Panc1 (cell line): ENCODE measurements at places on chromosomes 4 and X. TPM values are rescaled to one million over a fixed set of nuclear protein-coding genes. Genes with fewer than 3 reads are reported as not detected.

GRCh38 chr4:150567070-150567469 lies 14.9 kb upstream of the MAB21L2 start:
- H3K4me3 ChIP-seq, result no peak overlapping the region
- H3K4me1 ChIP-seq, result no peaks in the 10 kb centered on the region; the same call in 1 of the 2 replicates
- no peak for DNase-seq
- no peaks in the 10 kb centered on the region for H3K27me3 ChIP-seq
- no peaks in the 10 kb centered on the region for H3K36me3 ChIP-seq
- no peak overlapping the region for H3K27ac ChIP-seq

DNA sequence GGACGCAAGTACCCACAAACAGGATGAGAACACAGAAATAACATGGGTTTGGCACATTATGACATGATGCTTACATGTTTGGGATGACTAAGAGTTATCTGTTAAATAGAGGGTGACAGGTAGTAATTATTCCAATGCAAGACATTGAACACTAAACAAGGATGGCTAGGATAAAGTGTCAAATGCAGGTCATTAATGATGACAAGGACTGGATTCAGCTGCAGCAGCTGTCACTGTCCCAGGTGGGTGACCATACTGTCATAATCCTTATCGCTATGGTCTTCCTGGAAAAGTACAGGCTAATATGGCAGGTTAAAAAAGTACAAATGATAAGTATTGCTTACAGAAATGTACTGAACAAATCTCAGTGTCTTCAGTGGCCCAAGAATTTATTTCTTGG lies 123.9 kb downstream of the ANTXR2 start:
- no peak overlapping the region for H3K4me3 ChIP-seq
- H3K27me3 ChIP-seq, result no peaks in the 10 kb centered on the region
- no peaks in the 10 kb centered on the region for H3K4me1 ChIP-seq
- DNase-seq, result no peak
- H3K27ac ChIP-seq, result no peak overlapping the region

GRCh38 chrX:6954836-6955235 lies 192.7 kb upstream of the STS start:
- no peak overlapping the region for H3K27ac ChIP-seq
- H3K27me3 ChIP-seq, result no peaks in the 10 kb centered on the region
- no peak overlapping the region for H3K4me3 ChIP-seq
- DNase-seq, result no peak
- H3K4me1 ChIP-seq, result no peaks in the 10 kb centered on the region

DNA sequence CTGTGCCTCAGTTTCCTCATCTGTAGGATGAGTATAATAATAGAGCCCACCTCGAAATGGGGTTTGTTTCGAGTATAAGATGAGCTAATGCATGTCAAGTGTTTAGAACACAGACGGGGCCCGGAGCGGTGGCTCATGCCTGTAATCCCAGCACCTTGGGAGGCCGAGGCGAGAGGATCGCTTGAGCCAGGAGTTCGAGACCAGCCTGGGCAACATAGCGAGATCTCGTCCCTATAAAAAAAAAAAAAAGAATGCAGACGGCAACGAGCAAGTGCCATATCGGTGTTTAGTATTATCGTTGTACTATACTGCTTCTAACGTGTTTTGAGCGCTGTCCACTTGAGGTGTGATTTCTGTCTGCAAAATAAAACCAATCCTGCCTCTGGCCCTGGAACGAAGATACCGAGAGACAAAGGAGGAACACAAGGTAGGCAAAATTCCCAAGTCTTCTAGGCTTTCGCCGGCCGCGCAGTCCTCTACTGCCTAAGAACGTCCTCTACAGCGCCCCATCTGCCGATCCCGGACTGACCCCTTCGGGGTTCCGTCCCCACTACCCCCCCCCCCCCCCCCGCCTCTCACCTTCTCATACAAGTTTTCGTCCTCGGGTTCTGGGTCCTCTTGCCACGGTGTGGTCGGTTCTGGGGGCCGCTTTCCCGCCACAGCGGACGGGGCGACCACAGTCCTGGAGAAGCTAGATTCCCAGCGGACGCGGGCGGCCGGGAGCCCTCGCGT lies 442 bp downstream of the NDUFB11 start:
- peak overlapping the region; percentile 85 for H3K4me3 ChIP-seq
- peaks cover 3% of the 10 kb centered on the region; the same call in 1 of the 2 replicates for H3K4me1 ChIP-seq
- DNase-seq, result no peak
- H3K27ac ChIP-seq, result peak overlapping the region; percentile 91

DNA sequence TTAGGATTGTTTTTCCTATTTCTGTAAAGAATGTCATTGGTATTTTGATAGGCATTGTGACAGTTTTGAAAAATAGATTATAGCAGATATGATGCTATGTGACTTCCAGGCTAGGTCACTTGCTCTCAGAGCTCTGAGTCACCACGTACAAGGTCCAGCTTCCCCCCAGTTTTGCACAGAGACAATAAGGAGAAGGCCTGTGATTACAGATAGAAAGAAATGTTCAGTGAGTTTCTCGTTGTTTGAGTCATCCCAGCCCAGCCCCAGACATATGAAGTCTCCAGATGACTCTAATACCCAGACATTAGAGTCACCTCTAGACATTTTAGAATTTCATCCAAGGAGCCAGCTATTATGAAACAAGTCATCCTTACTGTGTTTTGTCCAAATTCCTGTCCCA lies 57.2 kb downstream of the MFAP3L start:
- H3K27me3 ChIP-seq, result no peaks in the 10 kb centered on the region
- no peak for DNase-seq
- no peaks in the 10 kb centered on the region for H3K4me1 ChIP-seq
- H3K4me3 ChIP-seq, result no peak overlapping the region

- no peak overlapping the region for H3K27ac ChIP-seq
- H3K36me3 ChIP-seq, result no peaks in the 10 kb centered on the region
- H3K27me3 ChIP-seq, result peaks cover 2% of the 10 kb centered on the region; the same call in 1 of the 2 replicates
Observed at GRCh38 chrX:124242131-124242530, 90.3 kb upstream of the TEX13D start.

- no peaks in the 10 kb centered on the region for H3K36me3 ChIP-seq
- H3K27me3 ChIP-seq, result no peaks in the 10 kb centered on the region
- DNase-seq, result no peak
- H3K4me1 ChIP-seq, result no peaks in the 10 kb centered on the region
- H3K4me3 ChIP-seq, result no peak overlapping the region
- no peak overlapping the region for H3K27ac ChIP-seq
Observed at GRCh38 chr4:2077537-2078460, 18.7 kb downstream of the NAT8L start.

GRCh38 chr4:153974452-153974851 lies 185.6 kb upstream of the SFRP2 start:
- H3K27ac ChIP-seq, result no peak overlapping the region
- H3K4me1 ChIP-seq, result no peaks in the 10 kb centered on the region
- no peak overlapping the region for H3K4me3 ChIP-seq
- DNase-seq, result no peak
- no peaks in the 10 kb centered on the region for H3K36me3 ChIP-seq

- DNase-seq, result no peak
- no peaks in the 10 kb centered on the region for H3K27me3 ChIP-seq
- H3K36me3 ChIP-seq, result no peaks in the 10 kb centered on the region
- no peak overlapping the region for H3K4me3 ChIP-seq
Observed at GRCh38 chr4:126834854-126835253, 797.9 kb upstream of the INTU start.

Gene ACSL1
- total RNA-seq, result 15.4 TPM

DNA sequence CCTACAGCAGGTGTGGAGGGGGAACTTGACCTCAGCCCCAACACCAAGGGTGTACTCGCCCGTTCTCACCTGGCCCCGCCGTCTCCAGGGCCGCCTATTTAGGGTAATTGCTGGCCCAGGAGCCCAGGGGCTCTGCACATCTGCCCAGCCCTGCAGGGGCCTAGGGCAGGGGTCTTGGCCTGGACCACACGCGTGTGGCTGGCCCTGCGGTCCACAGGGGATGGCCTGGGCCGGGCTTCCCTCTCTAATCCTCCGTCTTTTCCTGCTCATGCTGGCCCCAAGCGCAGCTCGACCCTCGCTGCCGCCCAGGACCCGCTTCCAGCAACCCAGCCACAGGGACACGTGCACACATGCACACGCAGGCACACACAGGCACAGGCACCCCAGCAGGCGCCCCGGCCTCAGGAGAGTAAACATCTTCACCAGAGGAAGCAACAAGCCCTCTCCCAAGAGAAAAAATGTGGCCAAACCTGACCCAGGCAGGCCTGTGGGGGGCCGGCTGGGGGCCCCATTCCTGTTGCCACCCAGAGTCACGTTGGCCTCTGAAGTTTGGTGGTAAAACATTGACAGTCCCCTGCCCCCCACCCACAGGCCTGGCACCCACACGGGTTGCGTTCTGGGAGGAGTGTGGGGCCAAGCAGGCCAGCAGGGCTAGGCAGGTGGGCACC lies 24.6 kb upstream of the FGFR3 start:
- no peak overlapping the region for H3K27ac ChIP-seq
- peaks cover 9% of the 10 kb centered on the region; the same call in 1 of the 2 replicates for H3K4me1 ChIP-seq
- no peaks in the 10 kb centered on the region for H3K36me3 ChIP-seq
- no peaks in the 10 kb centered on the region for H3K27me3 ChIP-seq
- DNase-seq, result no peak

Gene MTMR1
- total RNA-seq, result 36.1 TPM
